Activated T-cell treated with anti-CD3 and anti-CD28 coated beads, Interleukin-2, amount 50 U/mL, for 24 hours (primary cell): ENCODE measurements at places on chromosomes 6 and 20.

DNA sequence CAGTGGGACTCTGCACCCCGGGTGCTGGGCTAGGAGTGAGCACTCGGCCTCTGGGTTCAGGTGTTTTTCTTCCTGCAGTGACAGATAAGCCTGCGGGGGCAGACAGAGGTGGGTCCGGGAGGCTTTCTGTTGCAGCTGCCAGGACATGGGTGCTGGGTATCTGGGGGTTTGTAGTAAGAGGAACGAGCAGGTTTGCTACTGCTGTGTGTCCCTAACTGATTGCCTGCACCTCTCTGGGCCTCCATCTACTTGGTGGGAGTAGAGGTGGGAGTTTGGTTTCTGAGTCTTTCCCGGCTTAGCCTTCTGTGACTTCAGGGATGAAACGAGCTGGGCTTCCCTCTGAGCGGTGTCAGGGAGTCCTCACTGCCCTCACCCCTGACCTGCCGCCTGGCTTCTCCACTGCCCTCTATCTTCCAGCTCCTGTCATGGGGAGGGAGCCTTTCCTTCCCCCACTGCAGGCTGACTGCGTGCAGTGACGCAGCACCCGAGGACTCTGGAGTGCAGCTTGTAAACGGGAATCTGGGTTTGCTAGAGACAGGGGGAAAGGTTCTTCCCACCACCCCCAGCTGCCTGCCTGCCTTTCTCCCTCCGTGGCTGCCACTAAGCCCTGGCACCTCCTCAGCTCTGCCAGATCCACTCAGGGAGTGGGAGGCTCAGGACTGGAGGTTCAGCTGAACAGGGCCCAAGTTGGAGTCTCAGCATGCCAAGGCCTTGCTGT, 6.7 kb downstream of the DLGAP4 start:
- DNase-seq = peak; percentile 14

- no peak for DNase-seq
Measured at GRCh38 chr6:163263998-163264661, 150.4 kb upstream of the QKI start.

DNA sequence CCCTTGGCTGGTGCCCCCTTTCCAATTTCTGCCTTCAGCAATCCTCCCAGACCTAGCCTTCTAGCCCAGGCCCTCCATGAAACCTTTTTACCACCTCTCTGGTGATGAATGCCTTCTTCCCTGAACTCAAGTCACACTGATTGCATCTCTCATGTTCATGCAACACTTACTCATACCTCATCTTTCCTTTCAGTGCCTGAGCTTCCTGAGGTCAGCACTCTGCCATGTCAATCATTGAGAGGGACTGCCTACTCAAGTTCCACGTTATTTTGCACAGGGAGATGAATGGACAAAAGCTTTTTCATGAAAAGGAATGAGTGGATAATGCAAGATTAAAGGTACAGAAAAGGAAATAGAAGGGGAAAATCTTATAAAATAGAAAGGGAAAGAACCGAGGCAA, 60.1 kb upstream of the PLEKHG1 start:
- DNase-seq = no peak

- DNase-seq = no peak
Measured at GRCh38 chr6:88216182-88216581, 50.0 kb upstream of the CNR1 start.

- no peak for DNase-seq
Measured at GRCh38 chr6:160160450-160160849, 38.8 kb downstream of the SLC22A1 start.

GRCh38 chr6:24643920-24644319, 2.1 kb downstream of the KIAA0319 start:
- DNase-seq = no peak

- DNase-seq = no peak
Measured at GRCh38 chr6:109609737-109610136, 81.3 kb downstream of the AK9 start.

GRCh38 chr6:31834367-31835250, 7.1 kb downstream of the HSPA1B start:
- peak; percentile 90 for DNase-seq

DNA sequence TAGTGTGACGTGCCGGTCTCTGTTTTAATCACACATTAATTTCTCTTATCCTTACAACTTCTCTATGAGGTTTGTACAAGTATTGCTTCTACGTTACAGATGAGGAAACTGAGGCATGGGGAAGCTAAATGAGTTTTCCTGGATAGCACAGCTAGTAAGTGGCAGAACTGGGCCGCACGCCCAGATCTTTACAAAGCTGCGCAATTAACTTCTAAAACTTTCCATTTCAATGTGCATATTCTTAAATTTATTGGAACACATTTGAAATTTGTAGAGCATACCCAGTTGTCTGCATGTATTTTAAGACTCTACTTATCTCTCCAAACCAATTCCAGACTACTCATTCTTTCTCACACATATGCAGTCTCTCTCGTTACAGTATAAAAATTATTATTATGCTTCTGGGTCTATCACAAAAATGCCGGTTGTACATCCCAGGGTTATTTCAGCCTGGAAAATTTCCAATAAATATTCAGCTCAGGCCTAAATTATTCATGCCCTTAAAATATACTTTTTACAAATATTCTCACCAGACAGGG, 10.2 kb upstream of the PERP start:
- no peak for DNase-seq

GRCh38 chr20:3804254-3804751, 8.2 kb downstream of the CDC25B start:
- DNase-seq = no peak

DNA sequence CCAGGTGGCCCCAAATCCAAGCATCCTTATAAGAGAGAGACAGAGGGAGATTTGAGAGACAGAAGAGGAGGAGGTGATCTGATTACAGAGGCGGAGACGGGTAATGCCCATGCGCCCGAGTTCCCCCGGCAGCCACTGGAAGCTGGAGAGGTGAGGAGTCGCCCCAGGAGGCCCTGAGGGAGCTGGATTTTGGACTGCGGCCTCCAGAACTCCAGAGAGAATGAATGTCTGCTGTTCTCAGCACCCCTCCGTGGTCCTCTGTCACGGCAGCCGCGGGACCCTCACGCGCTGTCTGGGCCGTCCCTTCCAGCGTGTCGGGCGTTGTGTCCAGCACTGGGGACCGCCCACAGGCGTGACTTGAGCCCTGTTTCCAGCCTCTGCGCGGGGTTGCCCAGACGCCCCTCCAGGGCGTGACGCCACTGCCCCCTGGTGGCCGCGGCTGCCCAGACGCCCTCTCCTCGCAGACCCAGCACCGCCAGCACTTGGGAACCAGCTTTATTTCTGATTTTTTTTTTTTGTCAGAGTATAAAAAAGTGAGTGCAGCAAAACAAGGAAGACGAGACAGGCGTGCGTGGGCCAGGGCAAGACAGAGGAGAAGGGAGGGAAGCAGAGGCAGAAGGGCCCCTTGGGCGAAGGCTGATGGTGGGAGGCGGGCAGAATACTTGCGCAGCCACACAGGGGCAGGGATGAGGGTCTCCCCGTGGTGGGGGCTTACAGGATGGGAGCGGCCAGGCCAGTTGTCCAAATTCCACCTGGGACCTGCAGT, 4.1 kb upstream of the ZNF512B start:
- peak; percentile 88 for DNase-seq

DNA sequence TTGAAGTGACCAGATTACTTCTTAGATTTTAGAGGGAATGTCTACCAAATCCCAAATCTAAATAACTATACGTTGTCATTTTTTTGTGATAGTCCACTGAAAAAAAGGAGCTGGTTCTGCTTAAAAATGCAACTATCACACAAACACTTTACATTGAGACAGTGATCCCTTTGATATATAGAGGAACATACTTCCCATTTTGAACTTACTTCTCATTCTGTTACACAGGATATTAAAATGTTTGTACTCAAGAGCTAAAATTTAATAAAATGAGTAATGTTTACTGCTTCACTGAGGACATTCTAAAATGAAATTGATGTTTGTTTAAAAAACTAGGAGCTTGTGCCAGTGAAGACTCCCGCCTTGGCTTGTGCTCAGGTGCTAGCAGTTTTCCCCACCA, 174.1 kb downstream of the CARMIL1 start:
- no peak for DNase-seq

GRCh38 chr6:143236151-143236798, 175.6 kb downstream of the AIG1 start:
- no peak for DNase-seq

DNA sequence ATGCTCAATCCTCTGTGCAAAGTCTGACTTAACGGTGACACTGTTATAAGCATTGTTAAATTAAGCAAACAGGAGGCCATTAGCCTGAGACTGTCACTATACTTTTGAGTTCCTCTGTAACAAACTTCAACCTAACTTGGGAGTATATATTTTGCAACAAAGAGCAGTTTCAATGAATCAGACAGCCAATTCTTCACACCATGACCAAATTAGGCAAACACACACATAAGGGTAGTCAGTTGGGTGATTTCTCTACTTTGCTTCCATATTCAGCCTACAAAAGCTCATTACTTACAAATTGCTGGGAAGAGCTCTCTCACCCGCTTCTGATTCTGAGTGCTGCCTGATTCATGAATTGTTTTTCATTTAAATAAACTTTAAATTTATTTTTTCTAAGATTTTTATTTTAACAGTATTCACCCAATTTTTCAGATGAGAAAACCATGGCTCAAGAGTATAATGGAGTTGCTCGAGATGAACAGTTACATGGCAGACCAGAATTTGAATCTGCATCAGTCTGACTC, 60.5 kb downstream of the HACE1 start:
- DNase-seq = no peak

DNA sequence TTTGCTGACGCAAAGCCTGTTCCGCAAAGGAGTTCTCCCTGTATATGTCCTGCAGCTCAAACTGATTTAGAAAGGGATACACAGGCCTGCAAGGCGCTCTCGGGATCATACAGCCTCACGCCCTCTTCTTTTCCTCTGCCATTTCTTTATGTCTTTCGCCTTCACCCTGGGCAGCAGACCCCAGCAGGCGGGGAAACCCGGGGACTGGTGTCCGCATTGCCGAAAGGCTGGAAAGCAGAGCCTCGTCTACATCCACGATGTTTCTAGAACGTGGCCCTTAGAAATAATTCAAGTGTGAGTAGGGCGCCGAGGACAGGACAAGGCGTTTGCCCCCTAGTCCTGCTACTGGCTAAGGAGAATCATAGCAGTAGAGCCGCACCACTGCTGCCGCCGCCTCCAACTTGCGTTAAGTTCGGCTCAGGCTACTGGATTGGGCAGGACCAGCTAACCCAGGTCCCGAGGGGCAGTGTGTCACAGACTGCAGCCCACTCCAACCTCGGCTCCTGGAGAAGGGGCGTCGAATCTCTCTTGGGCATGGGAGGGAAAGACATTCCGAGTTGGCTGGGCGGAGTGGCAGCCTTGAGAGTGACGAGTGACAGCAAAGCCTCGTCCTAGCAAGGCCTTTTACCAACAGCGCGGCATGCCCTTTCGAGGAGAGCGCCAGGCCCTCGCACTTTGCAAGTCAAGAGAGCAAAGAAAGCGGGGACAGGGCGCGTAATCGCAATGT, 2.6 kb upstream of the TBX18 start:
- no peak for DNase-seq

- DNase-seq = no peak
Measured at GRCh38 chr6:33677143-33677660, 34.3 kb downstream of the UQCC2 start.
